ENCODE measurements at places on chromosomes 7 and 10. TPM values are rescaled to one million over a fixed set of nuclear protein-coding genes. Genes with fewer than 3 reads are reported as not detected.

GRCh38 chr10:110872984-110873923 is 1.5 kb downstream of the PDCD4 start:
- H3K4me1 ChIP-seq, result peaks cover 13% of the 10 kb centered on the region
- peak overlapping the region; percentile 97 for H3K27ac ChIP-seq

- H3K4me1 ChIP-seq, result no peaks in the 10 kb centered on the region
- no peak for DNase-seq
- no peaks in the 10 kb centered on the region for H3K36me3 ChIP-seq
Measured at GRCh38 chr10:89808842-89809241, 107.5 kb downstream of the KIF20B start.

GRCh38 chr7:132486274-132486610 is 90.0 kb downstream of the PLXNA4 start:
- peaks cover 2% of the 10 kb centered on the region for H3K4me1 ChIP-seq
- no peak overlapping the region for H3K27ac ChIP-seq
- no peak overlapping the region for H3K4me3 ChIP-seq

DNA sequence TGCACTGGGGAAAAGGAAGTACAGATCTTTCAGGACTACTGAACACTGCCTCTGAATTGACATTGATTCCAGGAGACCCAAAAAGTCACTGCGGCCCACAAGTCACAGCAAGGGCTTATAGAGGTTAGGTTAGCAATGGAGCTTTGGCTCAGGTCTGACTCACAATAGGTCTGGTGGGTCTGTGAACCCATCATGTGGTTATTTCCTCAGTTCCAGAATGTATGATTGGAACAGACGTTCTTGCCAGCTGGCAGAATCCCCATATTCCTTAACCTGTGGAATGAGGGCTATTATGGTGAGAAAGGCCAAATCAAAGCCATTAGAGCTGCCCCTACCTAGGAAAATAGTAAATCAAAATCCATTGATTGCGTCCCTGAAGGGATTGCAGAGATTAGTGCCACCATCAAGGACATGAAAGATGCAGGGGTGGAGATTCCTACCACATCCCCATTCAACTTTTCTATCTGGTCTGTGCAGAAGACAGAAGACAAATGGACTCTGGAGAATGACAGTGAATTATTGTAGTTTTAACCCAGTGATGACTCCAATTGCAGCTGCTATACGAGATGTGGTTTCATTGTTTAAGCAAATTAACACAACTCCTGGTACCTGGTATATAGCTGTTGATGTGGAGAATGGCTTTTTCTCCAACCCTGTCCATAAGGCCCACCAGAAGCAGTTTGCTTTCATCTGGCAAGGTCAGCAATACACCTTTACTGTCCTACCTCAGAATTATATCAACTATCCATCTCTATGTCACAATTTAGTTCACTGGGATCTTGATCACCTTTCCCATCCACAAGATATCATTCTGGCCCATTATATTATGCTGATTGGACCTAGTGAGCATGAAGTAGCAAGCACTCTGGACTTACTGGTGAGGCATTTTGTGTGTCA is 44.5 kb upstream of the PIK3CG start:
- H3K36me3 ChIP-seq, result no peaks in the 10 kb centered on the region
- no peak overlapping the region for H3K27ac ChIP-seq
- no peaks in the 10 kb centered on the region for H3K4me1 ChIP-seq
- H3K4me3 ChIP-seq, result no peak overlapping the region
- H3K27me3 ChIP-seq, result no peaks in the 10 kb centered on the region
- no peak for DNase-seq

DNA sequence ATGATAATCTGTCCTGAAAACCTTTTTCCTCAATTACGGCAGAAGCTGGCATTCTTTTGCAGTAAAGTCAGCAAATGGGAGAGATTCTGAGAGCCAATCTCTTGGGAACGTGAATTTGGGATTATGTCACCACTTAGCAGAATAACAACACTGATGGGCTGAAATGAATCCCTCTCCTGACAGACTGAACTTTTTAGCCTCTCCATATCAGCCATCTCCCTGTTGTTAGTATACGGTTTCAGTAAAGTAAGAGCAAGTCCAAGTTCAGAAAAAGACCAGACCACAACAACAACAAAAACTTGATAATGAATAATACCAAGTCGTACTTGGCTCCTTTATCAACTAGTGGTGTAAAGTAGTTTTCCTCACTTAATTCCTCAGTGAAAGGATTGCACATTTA is 1048.8 kb downstream of the GATA3 start:
- no peak overlapping the region for H3K4me3 ChIP-seq
- no peaks in the 10 kb centered on the region for H3K27me3 ChIP-seq
- no peak for DNase-seq
- H3K27ac ChIP-seq, result no peak overlapping the region
- no peaks in the 10 kb centered on the region for H3K4me1 ChIP-seq

DNA sequence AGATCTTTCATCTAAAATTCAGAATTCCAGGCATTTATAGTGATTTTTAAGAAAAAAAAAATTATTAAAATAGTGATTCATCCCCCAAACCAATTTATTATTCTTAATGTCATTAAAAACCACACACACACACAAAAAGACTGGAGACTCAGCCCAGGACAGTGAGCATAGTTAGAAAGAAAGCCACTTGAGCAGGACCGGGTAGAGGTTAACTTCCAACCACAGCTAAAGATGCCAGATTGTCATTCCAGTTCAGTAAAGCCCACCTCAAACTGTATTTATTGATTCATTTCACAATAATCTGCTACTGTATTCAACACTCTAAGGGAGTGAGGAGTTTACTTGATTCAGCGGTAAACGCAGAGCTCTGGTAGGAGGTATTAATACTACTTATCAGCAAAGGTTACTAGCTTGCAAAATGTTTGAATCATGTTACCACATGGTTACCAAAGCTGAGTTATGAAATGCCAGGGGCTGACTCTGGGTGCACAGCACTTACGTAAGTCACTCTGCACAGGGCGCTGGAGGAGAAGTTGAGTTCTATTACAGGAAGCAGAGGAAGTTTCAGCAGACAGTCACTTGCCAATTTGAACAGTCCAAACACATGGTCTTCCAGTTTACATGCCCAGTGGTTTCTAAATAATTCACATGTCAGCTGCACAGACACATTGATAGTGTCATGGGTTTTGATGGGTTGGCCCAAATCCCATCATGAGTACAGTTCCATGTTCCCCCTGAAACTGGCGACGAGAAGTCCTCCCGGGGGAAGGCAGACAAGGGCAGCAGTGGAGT is 64.6 kb downstream of the KLF6 start:
- no peaks in the 10 kb centered on the region for H3K4me1 ChIP-seq
- no peak overlapping the region for H3K27ac ChIP-seq
- peak; percentile 57 for DNase-seq
- H3K4me3 ChIP-seq, result no peak overlapping the region

ATOH7 gene
- polyA plus RNA-seq, result 1.4 TPM

CCDC146 gene
- polyA plus RNA-seq, result 13.4 TPM

ASB15 gene
- 0.07 TPM for polyA plus RNA-seq

USP6NL gene
- polyA plus RNA-seq, result 20.4 TPM

SPDYE2 gene
- 3.2 TPM for polyA plus RNA-seq

LLCFC1 gene
- 6.6 TPM for polyA plus RNA-seq
